Mammary epithelial cell (primary cell): ENCODE measurements at places on chromosomes 11 and 22. TPM values are rescaled to one million over a fixed set of nuclear protein-coding genes. Genes with fewer than 3 reads are reported as not detected.

GRCh38 chr11:44596525-44597276 is 31.2 kb downstream of the CD82 start:
- peak; percentile 28 for DNase-seq

DNA sequence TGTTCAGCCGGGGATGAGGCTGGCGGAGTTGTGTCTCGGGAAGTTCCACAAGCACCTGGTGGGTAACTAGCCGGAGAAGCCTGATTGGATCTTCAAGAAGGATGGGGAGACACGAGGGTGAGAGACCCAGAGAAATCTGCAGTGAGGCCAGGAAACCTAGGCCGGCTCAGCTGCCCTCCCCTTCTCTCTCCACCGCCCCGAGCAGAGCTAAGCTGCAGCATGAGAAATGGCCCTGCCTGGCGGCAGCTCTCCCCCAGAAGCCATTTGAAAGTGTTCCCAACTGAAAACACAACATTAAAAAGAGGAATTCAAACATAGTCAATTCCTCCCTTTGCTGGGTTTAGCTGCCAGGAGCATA is 77.8 kb upstream of the SHISAL1 start:
- no peak for DNase-seq

DNA sequence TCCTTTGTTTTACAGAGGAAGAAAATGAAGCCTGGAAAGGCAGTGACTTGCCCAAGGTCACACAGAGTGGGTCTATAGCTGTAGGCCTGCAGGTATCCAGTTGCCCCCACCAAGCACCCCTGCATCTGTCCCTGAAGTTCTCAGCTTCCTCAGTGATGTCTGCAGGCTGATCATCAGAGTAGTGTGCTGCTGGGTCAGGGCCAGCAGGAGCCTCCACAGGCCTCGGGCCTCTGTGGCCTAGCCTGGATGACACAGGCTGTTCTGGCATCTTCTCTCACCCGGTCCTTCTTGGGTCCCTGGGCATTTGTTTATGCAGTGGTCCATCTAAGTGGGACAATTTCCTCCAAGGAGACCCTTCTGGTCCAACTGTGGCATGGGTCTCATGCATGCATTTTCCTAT is 74.8 kb upstream of the E2F8 start:
- no peak for DNase-seq

- DNase-seq, result peak; percentile 47
Measured at GRCh38 chr11:32297611-32298011, 137.7 kb downstream of the WT1 start.

MICALL1 gene
- 129 TPM for polyA plus RNA-seq

DNA sequence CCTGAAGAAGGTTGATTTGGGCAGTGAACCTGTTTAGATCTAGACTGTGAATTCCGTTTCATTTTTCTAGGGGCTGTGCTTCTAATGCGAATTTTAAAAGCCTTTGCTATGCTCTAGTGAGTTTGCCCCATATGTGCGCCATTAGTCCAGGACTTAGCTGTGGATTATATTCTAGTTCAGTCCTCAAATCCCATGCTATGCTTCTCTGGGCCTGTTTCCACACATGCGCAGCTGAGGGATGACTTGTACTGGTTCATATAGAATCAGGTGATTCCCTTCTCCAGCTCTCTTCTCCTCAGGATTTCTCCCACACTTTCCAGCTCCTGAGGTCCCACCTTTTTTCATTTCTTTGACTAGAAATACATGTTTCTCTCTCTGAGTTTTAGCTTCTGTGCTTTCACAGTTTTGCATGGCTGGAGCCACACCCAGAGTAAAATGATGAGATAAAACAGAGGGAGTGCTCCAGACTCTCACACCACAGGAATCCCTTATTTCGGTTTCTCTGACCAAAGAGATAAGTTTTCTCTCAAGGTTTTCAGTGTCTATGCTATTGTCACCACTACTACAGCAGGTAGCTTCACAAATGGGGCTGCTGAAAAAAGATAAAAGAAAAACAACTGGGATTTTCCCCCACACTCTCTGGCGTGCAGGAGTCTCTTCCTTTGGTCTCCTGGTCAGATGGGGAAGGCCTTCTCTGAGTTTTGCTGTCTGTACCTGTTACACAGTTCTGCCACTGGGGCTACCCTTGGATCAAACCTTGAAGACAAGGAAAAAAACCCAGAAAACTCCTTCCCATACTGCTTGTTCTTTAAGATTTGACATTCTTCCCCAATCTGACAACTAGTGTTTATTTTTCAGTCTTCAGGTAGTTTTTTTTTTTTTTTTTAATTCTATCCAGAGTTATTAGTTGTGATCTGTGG is 96.2 kb upstream of the TEAD1 start:
- DNase-seq, result no peak

GRCh38 chr11:20010851-20011225 is 149.4 kb downstream of the DBX1 start:
- DNase-seq, result no peak

TREH gene
- not detected for polyA plus RNA-seq

GRCh38 chr11:121881806-121882205 is 234.2 kb downstream of the BLID start:
- DNase-seq, result peak; percentile 59

OMP gene
- polyA plus RNA-seq, result not detected

DNA sequence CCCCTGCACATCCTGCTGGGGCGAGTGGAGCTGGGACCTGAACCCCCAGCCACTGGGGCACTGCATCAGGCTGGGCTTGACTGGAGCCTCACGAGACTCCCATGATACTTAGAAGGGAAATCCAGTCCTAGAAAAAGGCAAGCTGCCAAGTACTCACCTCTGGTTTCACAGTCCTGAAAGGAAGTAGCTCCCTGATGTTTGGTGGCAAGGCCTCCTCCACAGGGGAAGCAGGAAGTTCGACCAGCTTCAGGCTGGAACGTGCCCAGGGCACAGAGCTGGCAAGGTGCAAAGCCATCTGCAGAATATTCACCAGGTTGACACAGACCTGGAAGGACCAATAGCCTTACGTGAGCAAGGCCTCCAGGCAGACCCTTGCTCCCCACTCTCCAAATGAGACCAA is 26.8 kb upstream of the NRIP3 start:
- DNase-seq, result peak; percentile 12

- DNase-seq, result no peak
Measured at GRCh38 chr22:42270176-42270509, 310 bp downstream of the TCF20 start.

CCDC188 gene
- polyA plus RNA-seq, result 0.29 TPM

DNA sequence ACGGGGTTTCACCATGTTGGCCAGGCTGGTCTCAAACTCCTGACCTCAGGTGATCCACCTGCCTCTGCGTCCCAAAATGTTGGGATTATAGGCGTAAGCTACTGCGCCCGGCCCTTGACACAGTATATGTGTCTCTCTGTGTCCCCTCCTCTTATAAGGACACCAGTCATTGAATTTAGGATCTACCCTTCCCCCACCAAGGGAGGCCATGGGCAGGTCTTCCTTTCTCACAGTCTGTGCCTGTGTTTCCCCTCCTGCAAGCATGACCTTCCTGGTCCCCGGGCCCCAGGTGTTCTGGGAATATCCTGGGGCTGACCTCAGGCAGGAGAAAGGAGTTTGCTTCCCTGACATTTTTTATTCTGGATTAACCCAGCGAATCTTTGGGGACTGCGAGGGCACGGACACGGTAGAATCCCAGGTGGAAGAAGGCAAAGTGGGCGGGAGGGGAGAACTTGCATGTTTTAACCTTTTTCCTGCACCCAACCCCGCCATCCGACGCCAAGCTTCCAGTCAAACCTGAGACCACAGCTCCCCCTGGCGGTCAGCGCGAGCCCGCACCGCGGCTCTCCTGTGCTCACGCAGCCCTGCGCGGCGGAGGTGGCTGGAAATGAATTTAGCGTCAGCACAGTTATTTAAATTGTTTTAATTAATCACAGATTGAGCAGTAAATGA is 42.1 kb upstream of the ISX start:
- peak; percentile 32 for DNase-seq

DNA sequence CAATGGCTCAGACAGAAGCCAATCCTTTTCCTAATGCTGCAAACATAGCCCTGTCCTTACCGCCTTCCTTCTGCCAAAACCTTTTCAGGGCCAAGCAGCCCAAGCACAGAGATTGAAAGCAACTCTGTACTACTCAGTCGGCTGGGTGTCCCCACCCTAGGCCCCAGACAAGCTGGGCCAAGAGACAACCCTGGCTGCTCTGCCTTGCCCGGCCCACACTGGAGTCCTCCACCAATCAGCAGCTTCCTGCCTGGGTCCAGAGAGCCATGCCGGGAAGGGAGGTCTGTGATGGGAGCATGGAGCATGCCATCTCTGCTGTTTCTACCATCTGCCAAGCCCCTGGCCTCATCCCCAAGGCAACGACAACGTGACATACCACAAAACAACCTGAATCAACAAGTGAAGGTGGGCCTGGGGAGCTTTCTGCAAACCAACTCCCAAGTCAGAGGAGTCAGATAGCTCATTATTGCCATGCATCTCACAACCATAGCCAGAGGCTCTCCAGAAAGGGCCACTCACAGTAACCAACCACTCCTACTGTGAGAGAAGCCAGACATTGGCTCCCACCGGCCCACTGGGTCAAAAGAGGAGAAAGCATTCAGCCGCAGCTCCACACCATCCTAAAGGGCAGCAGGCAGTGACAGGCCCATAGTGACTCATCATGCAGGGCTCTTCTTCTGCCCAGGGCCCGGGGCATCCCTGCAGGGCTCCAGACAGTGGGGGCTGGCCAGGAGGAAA is 18.2 kb downstream of the PATZ1 start:
- peak; percentile 61 for DNase-seq

DNA sequence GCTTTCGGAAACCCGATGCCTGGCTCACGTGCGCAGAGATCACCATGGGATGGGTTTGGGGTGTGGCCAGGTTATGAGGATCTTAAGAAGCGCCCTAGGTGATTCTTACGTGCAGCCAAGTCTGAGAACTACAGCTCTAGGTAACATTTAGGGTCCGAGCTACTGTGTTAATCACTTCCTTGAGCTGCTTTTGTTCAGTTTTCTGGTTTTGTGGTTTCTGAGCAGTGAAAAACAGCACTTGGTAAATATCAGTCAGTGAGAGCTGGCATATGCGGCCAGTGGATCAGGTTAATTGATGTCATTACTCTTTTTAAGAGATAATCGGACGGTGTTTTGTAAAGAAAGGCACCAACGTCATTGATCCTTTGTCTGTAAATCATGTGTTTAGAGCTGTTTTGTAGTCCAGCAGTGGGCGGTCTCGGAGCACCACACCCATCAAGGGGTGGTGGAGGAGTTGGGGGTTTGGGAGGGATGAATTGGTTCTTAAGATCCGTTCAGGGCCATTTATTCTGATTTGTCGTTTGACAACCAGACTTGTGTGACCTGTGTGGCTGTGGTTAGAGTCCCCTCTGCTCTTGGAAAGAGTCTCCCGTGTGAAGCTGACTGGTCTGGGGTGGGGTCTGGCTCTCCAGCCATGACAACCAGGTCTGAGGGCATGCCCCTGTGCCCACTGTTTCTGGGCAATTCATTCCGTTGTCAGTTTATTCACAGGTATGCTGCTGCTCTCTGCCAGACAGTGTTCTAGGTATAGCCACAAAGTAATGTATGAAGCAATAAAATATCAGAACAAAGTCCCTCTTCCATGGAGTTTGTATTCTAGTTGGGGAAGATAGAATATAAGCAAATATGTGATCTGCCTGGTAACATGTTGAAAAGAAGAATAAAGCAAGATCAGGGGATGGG is 61.9 kb upstream of the SORL1-AS1 start:
- no peak for DNase-seq

GRCh38 chr11:120173019-120173705 is 35.2 kb upstream of the TRIM29 start:
- no peak for DNase-seq
